ENCODE measurements at places on chromosomes 3 and 15.

GRCh38 chr15:86588413-86588812, 508.7 kb downstream of the AGBL1 start:
- DNase-seq = no peak

- no peak for DNase-seq
These were observed 208.1 kb downstream of the SLCO3A1 start for GRCh38 chr15:92061511-92062195.

DNA sequence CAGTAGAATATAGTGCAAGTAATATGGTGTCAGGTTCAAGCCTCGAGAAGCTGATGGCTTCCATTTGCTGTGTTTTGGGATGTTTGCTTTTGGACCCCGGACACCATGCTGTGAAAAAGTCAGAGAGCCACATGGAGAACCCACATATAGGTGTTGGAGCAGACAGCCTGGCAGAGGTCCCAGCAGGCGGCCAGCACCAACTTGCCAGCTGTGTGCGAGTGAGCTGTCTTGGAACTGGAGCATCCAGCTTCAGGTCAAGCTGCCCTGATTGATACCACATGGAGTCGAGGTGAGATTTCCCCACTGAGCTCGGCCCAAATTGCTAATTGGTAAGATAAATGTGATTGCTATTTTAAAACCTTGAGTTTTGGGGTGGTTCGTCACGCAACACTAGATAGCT, 185.7 kb upstream of the TBL1XR1 start:
- DNase-seq = no peak

DNA sequence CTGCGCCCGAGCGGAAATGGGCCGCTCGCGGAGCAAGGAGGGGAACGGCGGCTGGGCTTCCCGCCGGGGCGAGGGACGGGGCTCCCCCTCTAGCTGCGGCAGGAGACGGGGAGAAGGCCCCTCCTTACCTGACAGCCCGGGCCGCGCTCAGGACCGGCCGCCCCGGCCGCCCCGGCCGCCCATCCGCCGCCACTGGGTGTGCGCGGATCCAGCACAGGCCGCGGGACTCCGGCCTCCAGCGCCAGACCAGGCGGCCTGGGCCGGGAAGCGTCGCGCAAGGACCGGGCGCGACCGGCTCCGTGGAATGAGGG, 296 bp downstream of the TPRA1 start:
- peak; percentile 74 for DNase-seq

DNA sequence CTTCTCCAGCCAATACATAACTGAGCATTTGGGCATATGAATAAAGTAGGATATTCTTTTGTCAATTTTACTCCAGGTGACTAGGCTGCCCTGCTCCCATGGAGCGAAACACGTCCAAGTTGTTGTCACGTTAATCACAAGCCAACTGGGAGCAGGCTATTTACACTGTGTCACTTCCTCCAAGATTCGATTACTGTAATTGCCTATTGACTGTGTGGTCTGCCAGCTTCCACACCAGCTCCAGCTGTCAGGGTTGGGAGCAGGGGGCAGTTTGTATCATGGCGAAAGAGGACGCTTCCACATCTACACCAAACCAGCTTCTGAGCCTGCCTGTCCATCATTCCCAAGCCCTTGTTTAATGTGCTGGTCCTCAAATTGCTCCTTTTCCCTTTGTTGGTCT, 89.2 kb upstream of the RORA start:
- DNase-seq = no peak

GRCh38 chr15:83283138-83283812, 1.2 kb downstream of the BNC1 start:
- no peak for DNase-seq

- DNase-seq = peak; percentile 46
These were observed 22.3 kb downstream of the GRIP2 start for GRCh38 chr3:14517601-14518431.

GRCh38 chr15:52144656-52145178, 32.1 kb upstream of the BCL2L10 start:
- DNase-seq = no peak

DNA sequence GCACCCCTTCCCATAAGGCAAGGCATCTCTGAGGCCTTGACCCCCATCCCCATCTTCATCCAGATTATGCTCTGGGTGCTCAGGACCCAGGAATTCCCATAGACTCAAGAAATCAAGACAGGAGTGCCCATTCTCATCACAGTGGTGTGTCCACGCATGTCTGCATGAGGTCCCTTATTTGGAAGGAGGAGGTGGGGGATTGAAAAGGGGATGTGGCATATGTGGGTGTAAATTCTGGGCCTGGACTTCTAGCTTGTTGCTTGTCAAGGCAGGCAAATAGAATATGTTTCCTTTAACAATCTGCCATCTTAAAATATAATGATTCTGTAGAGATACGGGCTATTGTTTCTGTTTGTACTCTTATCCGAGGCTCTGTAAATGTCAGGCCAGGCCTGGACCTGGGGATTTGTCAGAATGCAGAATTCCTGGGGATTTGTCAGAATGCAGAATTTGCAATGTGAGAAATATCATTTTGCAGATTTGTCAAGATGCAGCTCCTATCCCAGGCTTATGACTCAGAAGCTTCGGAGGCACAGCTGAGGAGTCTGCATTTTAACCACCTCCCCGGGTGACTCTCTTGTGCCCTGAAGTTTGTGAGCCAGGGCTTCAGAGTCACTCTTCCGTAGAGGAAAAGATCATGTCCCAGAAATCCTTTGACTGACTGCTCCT, 157.8 kb downstream of the SV2B start:
- no peak for DNase-seq

- no peak for DNase-seq
These were observed 53.6 kb downstream of the PGPEP1L start for GRCh38 chr15:98953968-98954367.

GRCh38 chr3:129022114-129023007, 21.3 kb downstream of the EFCC1 start:
- peak; percentile 96 for DNase-seq

- no peak for DNase-seq
These were observed 8.8 kb downstream of the SLC6A20 start for GRCh38 chr3:45787551-45787950.

DNA sequence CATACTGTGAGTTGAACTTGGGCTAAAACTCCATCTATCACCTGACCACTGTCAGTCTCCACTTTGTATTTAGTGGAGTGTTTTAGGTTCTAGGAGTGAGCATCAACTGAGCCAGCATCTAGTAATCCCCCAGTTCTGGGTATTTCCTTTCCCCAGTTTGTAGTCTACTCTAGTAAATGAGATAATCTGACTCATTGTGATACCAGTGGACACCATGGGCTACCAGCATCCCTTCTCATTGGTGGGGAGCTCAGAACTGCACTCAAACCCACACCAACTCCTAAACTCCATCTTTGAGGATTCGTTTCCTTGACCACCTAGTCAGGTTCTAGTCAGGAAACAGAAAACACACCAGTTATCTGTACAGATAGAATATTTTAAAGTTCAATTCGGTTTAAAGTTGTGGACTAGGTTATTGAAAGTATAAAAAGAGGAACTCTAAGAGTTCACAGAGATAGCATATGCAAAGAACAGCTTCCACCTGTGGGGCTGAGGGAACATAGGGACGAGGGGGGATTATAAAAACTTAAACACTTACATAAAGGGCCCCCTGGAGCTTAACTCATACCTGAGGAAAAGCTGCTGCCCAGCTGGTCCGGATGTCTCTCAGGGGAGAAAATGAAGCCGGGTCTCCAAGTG, 36.0 kb downstream of the LEO1 start:
- no peak for DNase-seq

DNA sequence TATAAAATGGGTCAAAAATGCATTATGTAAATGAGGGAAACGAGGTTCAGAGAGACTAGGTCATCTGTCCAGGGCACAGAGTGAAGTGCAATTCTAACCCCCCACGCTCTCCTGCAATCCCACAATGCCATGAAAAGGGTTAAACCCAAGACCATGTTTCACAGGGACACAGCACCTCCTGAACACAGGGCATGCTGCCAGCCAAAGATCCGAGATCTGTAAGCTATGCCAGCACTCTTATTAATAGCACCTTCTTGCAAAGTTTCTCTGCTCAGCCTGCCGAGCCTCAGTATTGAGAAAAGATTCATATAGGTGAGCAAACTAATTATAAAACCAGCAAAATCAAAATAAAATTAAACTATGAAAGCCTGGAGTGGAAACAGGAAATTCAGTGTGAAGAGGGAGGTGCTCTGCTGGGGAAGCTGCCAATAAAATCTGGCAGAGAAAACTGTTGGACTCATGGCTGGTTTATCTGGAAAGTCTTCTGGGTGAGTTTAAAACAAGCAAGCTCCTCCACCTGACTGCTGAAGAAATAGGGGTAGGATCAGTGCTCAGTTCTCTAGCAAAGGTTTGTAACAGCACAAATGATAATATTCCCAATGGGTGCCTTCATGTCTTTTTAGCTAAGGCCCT, 50.3 kb downstream of the LRIG1 start:
- peak; percentile 90 for DNase-seq

DNA sequence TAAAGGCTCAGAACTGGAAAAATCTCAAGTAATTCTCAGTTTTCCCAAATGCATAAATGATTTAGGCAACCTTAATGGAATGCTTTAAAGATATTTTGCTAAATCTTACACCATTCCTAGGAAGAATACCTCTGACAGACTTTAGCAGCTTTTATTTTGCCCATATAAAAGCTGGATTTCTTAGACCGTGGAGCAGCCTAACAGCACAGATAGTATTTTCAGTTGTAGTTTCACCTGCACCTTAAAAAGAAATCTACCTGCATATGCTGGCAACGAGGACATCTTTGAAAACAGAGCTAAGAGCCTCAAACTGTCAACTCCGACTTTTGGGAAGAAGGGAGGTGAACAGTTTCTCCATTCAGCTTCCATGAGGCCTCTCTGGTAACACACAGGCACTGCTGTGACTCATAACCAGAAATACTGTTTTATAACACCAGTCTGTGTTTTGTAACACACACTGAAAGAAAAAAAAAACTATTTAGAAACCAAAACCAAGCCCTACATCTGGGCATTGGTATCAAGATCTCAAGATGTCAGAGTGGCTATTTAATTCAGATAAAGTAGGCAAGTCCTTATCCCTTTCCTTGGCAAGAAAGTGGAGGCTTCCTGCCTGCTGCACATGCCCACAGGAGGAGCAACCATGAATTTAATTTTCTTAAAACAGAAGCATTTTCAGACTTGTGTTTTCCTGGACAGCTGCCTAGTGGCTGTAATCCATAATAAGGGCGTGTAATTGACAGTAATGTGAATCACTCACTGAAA, 181.5 kb upstream of the ICE2 start:
- DNase-seq = no peak

GRCh38 chr15:75131269-75131643, 70.4 kb upstream of the C15orf39 start:
- DNase-seq = no peak

GRCh38 chr3:79543218-79543982, 224.4 kb downstream of the ROBO1 start:
- no peak for DNase-seq

- no peak for DNase-seq
These were observed 40.5 kb downstream of the HES1 start for GRCh38 chr3:194176274-194176991.

DNA sequence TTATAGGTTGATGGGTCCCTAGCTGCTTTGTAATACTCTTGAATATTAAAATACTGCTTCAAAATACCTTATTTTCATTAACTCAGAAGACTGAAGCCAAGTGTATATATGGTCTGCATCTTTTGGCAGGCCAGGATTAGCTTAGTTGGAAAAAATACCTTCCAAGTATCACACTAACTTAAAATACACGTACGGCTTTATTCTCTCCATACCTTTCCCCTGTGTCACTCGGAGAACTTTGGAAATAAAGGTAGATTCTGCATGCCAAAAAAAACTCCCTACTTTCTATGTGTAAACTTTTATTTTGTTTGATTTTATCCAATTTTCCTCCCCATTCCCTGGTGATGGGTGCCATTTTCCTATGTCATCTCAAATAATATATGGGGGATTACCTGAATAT, 422.3 kb upstream of the MDFIC2 start:
- DNase-seq = no peak

DNA sequence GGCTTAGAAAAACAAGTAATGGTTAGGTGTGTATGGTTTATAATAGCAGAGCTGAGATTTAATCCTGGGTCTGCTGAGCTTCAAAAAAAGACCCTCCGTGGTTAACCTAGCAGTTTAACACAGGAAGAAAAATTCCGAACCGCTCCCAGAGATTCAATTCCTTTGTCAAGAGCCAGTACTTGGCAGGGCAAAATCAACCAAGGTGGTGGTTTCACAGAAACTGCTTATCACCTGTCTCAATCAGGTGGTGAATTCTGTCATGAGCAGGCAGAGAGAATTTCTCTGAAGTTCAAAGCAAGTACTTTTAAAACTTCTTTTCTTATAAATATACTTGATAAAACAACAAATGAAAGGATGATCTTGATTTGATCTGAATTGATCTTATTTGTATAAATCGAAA, 17.2 kb downstream of the SYNPR start:
- no peak for DNase-seq

GRCh38 chr15:88719654-88720053, 80.8 kb downstream of the ISG20 start:
- DNase-seq = no peak

GRCh38 chr3:129625072-129625874, 18.8 kb upstream of the PLXND1 start:
- DNase-seq = peak; percentile 71

GRCh38 chr3:37531066-37531720, 330.5 kb upstream of the CTDSPL start:
- DNase-seq = no peak

- peak; percentile 78 for DNase-seq
These were observed 13.6 kb upstream of the CSRNP1 start for GRCh38 chr3:39166932-39167532.

GRCh38 chr3:184234224-184234623, 4.8 kb downstream of the VWA5B2 start:
- DNase-seq = no peak

DNA sequence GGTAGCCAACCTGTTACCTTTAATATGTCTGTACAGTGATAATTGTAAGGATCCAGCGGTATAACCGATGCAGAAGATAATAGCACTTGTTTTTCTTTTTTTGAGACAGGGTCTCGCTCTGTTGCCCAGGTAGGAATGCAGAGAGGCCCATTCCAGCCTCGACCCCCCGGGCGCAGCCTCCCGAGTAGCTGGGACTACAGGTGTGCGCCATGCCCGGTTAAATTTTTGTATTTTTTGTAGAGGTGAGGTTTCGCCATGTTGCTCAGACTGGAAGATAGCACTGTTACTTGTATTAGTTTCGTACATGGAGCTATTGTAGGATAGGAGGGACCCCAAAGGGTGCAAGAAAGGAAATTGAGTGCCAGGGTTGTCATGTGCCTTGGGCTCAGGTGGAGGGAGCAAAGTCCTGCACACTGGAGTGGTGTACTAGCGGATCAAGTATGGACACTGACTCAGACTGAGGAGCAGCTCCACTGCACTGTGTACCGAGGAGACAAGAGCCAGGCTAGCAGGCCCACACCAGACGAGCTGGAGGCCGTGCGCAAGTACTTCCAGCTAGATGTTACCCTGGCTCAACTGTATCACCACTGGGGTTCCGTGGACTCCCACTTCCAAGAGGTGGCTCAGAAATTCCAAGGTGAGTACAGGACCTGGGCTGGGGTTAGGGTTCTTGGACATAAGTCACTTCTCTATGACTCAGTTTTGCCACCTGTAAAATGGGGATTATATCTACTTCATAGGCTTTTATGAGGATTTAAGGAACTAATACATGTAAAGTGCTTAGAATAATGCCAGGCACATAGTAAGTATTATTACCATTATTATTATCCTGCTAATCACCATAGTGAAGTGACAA, 1.0 kb downstream of the OGG1 start:
- no peak for DNase-seq

Measured in sigmoid colon (tissue), 7 donors.